Keratinocyte (primary cell): ENCODE measurements at places on chromosomes 6 and 20. TPM values are rescaled to one million over a fixed set of nuclear protein-coding genes. Genes with fewer than 3 reads are reported as not detected.

UBE2C gene
- 9.1 to 69.8 TPM (median 46.6 TPM) in 3 replicates for polyA plus RNA-seq

TSHZ2 gene
- polyA plus RNA-seq = 1.1 to 2.3 TPM (median 1.4 TPM) in 3 replicates

RIPOR3 gene
- polyA plus RNA-seq = 0.10 to 0.40 TPM (median 0.10 TPM) in 3 replicates

DNA sequence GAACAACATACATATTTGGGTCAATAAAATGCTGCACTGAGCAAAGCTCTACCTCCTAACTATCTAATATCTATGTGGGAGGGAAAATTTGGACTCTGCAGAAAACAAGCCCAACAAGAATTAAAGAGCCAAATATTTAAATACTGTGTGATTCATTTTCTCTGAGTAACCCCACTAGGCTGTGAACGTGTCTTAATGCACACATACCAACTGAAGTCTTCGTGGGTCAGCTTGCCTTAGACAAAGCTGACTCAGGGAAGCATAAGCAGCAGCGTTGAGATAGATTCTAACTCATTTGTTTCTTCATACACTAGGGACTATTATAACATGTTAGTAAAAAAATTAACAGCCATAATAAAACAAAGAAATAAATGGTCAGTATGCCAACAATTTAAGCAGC lies 114.3 kb downstream of the GJA1 start:
- no peaks in the 10 kb centered on the region for H3K27me3 ChIP-seq
- H3K4me3 ChIP-seq = no peak overlapping the region
- no peak overlapping the region for H3K27ac ChIP-seq

DNA sequence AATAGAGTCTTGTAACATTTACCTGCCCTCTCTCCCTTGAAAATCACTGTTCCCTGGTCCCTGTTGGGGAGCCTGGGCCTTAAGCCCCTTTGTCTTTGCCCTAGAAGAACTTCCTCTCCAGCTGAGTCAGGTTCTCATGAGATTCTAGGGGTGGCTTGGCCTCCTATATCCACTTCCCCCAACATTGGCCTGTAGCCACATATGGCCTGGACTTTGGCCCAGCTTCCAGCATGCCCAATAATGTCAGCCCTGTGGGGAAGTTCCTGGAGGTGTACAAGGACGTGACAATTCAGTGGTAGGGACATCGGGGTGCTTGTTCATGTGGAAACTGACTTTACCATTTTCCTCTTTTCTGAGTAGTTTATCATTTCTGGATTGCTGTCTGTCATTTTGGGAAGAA lies 17.2 kb upstream of the MAS1L start:
- no peak overlapping the region for H3K27ac ChIP-seq
- H3K36me3 ChIP-seq = no peaks in the 10 kb centered on the region
- peaks cover 29% of the 10 kb centered on the region for H3K27me3 ChIP-seq
- DNase-seq = no peak

- H3K27ac ChIP-seq = no peak overlapping the region
- no peak overlapping the region for H3K4me3 ChIP-seq
- DNase-seq = no peak
- no peaks in the 10 kb centered on the region for H3K36me3 ChIP-seq
- H3K4me1 ChIP-seq = no peaks in the 10 kb centered on the region
- H3K27me3 ChIP-seq = no peaks in the 10 kb centered on the region
Measured at GRCh38 chr20:50777373-50777772, 17.5 kb upstream of the BCAS4 start.
